ENCODE measurements at places on chromosomes 11 and 22.
A peak's percentile ranks its signal among the peaks of the same experiment; 100 is the strongest.

DNA sequence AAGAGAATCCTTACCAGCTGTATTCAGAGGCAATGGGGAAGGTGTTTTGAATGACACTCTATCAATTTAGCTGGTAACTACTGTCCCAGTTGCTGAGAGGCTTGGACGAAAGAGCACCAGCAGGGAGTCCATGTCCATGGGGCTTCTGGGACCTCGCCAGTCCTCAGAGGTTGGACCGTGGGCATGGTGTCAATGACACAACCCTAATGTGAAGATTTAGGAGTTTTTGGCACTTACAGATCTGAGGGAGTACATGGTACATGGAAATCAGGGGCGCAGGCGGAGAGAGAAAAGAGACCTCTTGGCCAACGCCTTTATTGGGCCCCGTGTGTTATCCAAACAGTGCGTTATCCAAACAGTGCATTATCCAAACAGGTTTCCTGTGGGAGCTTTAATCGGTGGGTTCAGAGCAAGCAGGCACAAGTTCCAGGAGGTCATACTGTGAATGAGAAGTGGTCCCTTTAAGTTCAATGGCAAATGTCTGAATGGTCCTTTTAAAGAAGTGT lies 169.1 kb upstream of the B3GAT1 start:
- DNase-seq = no peak

DNA sequence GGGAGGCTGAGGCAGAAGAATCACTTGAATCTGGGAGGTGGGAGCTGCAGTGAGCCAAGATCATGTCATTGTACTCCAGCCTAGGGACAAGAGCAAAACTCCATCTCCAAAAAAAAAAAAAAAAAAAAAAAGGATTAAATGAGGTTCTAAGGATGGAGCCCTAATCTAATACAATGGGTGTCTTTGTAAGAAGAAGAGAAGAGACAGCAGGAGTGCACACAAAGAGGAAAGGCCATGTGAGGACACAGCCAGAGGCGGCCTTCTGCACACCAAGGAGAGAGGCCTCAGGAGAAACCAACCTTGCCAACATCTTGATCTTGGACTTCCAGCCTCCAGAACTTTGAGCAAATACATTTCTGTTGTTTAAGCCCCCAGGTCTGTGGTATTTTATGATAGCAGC lies 66.6 kb upstream of the CECR2 start:
- no peak for DNase-seq

- DNase-seq = no peak
Observed at GRCh38 chr11:106503901-106504300, 426.4 kb downstream of the AASDHPPT start.

DNA sequence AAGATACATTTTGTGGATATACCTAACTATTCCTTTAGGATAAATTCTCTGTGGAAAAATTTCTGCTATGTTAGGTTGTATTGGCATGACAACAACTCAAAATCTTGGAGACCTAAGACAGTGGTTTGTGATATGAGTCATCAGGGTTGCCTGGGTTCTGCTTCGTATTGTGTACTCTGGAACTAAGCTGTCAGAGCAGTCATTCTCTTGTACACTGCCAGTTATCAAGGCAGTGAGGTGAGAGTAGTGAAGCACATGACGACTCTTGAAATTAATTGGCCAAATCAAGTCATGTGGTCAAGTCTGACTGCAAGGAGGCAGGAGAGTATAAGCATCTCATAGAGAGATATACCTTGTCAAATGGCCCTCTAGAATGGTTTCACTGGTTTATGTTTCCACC lies 104.4 kb downstream of the FANCF start:
- DNase-seq = peak; percentile 83

- no peak for DNase-seq
Observed at GRCh38 chr22:46761017-46761416, 1.4 kb upstream of the TBC1D22A start.

GRCh38 chr11:13046637-13047570 lies 37.8 kb downstream of the RASSF10 start:
- DNase-seq = no peak

DNA sequence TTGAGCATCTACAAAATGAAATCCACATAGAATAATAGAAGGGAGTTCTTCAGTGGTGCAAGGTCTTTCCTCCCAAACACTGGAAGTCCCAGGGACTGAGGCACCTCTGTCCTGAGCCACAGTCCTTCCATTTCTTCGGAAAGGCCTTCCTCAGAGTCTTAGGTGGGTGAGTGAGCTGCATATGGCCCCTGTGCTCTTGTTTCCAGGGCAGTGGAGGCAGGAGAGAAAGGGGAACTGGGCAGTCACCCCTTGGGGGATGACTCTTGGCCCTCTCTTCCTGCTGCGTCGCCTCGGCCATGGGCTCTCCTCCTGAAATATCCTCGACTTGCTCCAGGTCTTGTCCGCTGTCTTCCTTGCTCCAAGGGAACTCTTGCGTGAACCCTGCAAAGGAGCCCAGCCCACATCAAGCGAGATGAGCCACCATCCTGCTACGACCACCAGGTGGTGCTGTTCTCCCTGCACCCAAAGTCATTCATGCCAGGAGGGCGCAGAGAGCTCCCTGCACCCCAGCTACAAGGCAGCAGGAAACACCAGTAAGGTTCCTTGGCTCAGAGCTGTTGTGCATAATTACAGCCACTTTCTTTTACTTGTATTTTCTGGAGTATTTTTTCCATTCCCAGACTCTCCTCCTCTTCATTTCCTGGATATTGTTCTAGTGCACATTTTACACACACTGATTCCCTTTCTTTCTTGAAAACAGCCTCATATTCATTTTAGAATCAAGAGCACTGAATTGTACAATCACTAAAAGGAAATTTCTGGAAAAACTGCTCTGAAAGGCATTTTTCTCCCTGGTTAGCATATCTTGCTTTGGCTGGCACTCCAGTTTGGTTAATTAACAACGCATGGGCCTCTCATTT lies 397.8 kb downstream of the OPCML start:
- DNase-seq = peak; percentile 50

DNA sequence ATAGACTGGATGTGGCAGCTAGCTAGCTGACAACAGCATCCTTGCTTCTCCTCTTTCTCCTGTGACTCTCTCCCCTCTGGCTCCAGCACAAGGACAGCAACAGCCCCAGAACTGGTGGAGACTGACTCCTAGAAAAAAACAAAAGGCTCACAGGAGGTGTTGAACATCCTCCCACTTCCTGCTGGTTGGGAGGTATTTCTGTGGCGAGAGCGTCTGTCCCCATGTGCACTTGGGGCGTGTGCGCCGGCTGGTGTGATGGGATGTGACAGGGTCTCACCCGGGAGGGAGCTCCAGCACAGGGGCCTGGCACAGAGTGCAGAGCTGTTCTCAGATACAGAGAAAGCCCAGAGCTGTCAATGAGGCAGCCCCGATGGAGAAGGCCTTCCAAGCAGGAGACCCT lies 107.2 kb upstream of the E2F8 start:
- no peak for DNase-seq

DNA sequence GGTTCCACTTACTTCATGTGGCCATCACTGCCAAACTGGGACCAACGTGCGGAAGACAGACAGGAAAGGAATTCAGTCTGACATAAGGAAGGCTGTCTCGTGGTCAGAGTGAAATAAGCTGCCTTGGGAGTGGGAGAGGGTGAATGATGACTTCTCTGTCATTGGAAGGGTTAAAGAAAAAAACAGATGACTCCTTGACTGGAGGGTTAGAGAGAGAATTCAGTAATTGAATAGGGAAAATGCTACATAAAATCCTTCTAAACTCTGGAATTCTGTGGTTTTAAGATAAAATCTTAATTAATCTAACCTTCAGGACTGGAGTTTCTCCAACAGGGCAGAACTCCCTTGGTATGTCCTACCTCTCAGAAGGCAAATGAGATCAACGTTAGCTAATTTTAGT lies 33.8 kb downstream of the RAB30 start:
- DNase-seq = peak; percentile 30

GRCh38 chr11:134223121-134223520 lies 646 bp downstream of the NCAPD3 start:
- DNase-seq = peak; percentile 30

DNA sequence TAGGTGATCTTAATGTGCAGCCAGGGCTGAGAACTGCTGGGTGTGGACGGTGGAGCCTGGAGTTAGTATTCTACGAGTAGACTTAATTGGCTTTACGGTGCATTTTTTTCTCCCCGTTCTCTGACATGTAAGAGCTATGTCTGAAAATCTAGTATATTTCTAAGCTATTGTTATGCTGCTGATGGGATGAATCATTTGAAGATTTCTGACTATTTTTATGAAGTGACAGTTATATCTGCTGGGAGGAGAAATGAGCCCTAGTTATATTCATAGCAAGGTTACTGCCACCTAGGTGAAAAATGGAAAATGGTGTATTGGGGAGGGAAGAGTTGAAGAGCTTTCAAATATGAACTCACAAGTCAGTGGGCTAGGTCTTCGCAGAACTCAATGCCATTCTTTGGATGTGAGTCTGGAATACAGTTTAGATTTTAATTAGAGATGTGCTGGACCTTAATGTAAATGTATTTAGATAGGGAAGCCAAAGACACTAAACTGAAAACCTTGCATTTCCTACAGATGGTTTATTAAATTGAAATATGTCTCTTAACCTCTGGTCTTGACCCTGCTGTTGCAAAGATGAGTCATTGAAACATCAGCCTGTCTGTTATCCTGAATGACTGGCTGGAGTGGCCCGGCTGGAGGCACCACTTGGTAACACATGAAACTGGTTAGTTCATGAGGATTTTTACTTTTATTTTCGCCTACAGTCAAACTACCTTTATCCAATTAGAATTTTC lies 293.7 kb downstream of the DDX10 start:
- DNase-seq = peak; percentile 58

GRCh38 chr22:41690476-41690875 lies 1.8 kb upstream of the SNU13 start:
- DNase-seq = no peak

DNA sequence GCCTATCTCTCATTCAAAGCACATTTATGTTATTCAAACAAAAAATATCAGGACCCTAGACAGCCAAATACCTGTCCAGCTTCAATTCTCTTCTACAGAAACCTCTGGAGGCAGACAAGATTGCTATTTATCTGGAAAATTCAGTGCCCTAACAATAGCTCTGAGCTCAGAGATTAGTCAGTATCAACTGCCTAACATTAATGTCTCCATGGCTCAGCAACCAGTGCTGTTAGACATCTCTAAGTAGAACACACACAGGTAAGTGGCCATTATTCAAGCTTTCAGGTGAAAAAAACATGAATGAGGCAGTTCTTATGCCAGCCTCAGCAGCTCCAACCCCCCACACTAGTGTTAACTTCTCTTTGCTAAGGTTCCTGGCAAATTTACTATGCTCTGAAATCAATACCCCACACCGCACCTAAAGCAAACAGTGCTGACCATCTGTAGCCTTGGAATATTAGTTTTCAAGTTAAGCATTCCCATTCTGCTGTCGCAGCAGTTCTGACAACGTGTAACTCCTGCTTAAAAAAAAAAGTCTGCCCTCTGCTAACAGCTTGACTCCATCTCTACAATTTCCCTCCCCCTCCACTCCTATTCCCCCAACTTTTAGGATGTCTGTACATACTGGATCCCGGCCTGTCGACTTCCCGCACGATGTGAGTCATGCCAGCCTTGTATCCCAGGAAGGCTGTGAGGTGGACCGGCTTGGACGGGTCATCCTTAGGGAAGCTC lies 1.5 kb downstream of the RPL3 start:
- DNase-seq = peak; percentile 81

GRCh38 chr11:21066030-21066429 lies 396.6 kb downstream of the NELL1 start:
- no peak for DNase-seq

GRCh38 chr11:128251140-128251539 lies 336.2 kb downstream of the ETS1 start:
- peak; percentile 51 for DNase-seq

GRCh38 chr11:47204637-47204989 lies 10.2 kb upstream of the DDB2 start:
- DNase-seq = peak; percentile 81

GRCh38 chr11:63242089-63242781 lies 1.2 kb downstream of the SLC22A25 start:
- DNase-seq = no peak

DNA sequence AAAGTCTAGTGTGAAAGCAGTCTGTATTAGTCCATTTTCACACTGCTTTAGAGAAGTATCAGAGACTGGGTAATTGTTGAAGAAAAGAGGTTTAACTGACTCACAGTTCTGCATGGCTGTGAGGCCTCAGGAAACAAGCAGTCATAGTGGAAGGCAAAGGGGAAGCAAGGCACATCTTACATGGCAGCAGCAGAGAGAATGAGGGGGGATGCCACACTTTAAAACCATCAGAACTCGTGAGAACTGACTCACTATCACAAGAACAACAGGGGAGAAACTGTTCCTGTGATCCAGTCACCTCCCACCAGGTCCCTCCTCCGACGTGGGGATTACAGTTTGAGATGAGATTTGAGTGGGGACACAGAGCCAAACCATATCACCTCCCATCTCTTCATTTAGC lies 13.8 kb upstream of the TUBA8 start:
- DNase-seq = no peak

DNA sequence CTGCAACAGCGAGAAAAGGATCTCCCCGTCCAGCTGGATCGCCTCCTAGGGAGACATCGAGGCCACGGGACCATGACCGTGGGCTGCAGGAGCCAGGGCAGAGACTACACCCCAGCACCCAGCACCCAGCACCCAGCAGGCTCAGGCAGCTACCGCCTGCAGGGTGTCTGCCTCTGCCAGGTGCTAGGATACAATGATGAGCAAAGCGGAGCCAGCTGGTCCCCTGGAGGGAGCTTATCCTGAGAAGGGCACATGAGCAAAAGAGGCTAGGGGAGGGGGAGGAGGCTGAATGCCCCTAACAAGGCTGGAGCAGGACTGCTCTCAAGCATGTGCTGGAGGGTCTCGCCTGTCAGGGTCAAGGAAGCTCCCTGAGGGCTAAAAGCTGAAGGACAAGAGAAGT lies 4.8 kb upstream of the CASTOR1 start:
- no peak for DNase-seq

DNA sequence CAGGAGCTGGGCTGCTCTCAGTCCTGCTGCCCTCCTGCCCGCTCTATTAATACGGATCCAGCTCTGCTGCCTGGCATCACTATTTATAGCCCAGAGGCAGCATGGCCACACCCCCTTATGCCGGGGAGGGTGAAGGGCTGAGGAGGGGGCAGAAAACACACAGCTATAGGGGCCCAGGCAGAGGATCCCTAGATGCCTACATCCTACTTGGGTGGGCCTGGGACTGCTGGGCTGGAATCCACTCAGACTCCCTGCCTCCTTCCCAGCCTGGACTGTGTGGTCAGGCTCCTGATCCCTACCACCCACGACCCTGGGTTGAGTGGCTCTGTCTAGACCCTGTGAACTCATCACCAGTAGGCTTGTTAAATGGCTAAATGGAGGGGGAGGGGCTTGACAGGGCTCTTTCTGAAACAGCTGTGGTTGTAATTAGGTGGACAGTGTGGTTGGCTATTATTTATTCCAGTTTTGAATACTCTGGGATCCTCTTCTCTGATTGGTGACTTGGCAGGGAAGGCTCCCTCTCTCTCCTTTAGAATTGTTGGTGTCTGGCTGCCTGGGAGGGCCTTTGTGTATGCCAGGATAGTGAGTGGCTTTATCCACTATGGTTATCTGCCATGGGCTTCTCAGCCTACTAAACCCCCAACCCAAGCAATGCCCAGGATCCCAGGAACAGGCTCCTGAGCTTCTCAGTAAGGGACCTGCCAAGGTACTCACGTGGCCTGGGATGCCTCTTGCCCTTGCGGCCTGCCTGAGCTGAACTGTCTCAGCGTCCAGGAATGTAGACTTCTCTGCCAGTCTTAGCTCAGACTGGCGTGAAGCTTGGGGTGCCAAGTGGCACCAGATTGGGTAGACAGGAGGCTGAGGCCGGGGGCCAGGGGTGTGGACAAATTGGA lies 15.2 kb downstream of the PHLDB1 start:
- DNase-seq = peak; percentile 96

GRCh38 chr11:32113200-32113919 lies 22.5 kb downstream of the RCN1 start:
- no peak for DNase-seq

All from GM23248 (cell line).